Hindlimb muscle (tissue), 1 donor: ENCODE measurements at places on chromosomes 1 and 21. TPM values are rescaled to one million over a fixed set of nuclear protein-coding genes. Genes with fewer than 3 reads are reported as not detected.

Gene REN
- polyA plus RNA-seq: not detected

Gene PGBD5
- 33.4 TPM for polyA plus RNA-seq

Gene SLFNL1
- polyA plus RNA-seq: 0.68 TPM

Gene AK4
- 6.9 TPM for polyA plus RNA-seq

Gene SLC45A3
- polyA plus RNA-seq: 2.3 TPM

Gene KRTAP11-1
- polyA plus RNA-seq: not detected

Gene RAB42
- polyA plus RNA-seq: 7.0 TPM

DNA sequence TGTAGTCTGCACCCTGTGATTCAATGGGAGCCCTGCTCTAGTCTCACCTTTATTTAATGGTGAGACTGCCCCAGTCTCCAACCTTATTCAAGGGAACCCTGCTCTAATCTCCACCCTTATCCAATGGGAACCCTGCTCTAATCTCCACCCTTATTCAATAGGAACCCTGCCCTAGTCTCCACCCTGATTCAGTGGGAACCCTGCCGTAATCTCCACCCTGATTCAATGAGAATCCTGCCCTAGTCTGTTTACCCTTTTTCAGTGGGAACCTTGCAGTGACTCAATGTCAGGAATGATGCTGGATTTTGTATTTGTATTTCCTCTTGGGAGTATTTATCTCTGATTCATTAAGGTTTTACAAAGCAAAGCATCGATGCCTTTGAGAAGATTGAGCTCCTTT is 39.5 kb downstream of the TRPM2 start:
- no peak for DNase-seq

- DNase-seq: no peak
Observed at GRCh38 chr1:218249338-218250140, 35.6 kb upstream of the RRP15 start.

GRCh38 chr1:152951711-152952110 is 4.7 kb downstream of the SPRR5 start:
- DNase-seq: no peak

- no peak for DNase-seq
Observed at GRCh38 chr1:22143065-22144033, at the start of gene WNT4. TSS of gene WNT4 (minus strand) at chr1:22143097. CDS start at chr1:22142922, 175 bp downstream.

DNA sequence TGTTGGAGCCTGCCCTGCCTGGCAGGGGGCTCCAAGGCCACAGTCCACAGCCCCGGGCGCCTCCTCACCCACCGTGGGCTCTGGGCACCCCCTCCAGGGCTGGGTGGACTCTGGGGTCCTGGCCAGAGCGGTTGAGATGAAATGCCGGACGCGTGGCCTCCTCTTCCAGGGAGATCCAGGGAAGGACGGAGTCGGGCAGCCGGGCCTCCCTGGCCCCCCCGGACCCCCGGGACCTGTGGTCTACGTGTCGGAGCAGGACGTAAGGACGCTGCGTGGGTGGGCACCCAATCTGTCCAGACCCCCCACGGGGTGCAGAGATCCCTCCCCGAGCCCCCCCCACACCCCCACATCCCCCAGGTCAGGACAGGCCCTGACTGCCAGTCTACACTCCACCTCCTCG is 51.2 kb downstream of the SLC19A1 start:
- DNase-seq: no peak

DNA sequence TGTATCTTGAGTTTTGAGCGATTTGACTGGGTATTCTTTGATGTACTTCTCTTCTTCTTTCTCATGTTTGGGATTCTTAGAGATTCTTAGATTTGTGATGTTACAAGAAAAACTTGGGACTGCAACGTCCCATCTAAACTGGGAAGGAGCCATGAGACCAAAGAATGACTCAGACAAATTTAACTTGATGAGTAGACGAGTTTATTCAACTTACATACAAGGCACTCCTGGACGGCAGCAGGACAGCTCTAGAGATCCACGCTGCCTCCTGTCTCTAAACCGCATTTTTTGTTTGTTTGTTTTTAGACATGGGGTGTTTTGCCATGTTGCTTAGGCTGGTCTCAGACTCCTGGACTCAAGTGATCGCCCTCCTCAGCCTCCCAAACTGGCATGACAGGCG is 137.1 kb downstream of the PIK3R3 start:
- no peak for DNase-seq

DNA sequence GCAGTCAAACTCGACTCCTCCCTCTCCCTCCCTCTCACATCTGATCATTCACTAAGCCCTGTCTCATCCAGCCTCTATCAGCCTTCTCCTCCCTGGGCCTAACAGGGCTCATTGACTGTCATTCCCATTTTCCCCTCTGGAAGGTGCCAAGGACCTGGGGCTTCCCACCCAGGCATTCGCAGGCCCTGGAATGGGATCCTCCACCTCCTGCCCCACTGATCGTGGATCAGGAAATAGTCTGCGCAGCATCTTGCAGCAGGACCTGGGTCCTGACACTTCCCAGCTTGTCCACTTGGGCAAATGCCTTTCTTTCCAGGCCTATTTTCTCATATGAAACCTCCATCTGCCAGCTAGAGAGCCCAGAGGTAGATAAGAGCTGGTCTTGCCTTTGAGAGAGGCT is 71.2 kb upstream of the ZC3H12A start:
- DNase-seq: no peak

DNA sequence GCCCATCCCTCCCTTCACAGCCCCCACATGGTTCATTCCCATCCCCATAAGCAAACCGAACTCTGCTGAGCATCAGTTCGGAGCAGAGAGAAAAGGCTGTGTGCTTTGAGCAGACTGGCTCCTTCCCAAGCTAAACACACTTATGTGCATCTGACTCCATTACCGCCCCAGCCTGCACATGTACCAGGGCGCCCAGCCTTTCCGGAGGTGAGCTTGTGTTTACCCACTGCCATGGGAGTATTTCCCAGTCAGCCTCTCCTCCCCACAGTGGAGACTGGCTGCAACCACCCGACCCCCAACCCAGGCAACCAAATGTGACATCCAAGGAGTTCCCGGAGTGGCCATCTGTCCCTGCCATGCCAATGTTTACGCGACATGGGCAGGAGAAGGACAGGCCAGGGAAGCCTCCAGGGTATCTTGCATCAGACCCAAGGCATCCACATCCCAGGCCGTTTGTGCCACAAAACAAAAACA is 9.4 kb downstream of the TIAM1 start:
- DNase-seq: no peak

DNA sequence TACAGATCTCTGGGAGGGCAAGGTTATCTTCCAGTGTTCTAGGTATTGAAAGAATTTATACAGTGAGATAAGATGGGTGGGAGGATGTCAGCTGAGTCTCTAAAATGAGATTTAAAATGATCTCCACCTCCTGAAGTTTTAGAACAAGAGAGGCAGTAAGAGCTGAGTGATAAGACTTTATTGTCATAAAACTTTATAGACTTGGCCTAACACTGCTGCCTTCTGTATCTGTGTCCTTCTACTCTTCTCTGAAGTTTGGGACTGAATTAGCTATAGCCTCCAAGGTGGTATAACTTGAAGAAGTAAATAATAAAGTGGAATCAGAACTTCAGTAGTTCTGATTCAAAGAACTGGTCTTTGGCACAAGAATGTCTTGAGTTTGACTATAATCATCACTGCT is 48.3 kb downstream of the SUCO start:
- DNase-seq: no peak

- no peak for DNase-seq
Observed at GRCh38 chr1:108503062-108503733, 53.1 kb downstream of the NBPF6 start.

- no peak for DNase-seq
Observed at GRCh38 chr21:33619726-33620125, 21.8 kb downstream of the CRYZL1 start.

GRCh38 chr1:151504759-151505158 is 6.4 kb upstream of the CGN start:
- no peak for DNase-seq
